ENCODE measurements at places on chromosomes 6 and 20. TPM values are rescaled to one million over a fixed set of nuclear protein-coding genes. Genes with fewer than 3 reads are reported as not detected.

The HLA-DQB2 gene
- total RNA-seq: not detected

The AARS2 gene
- total RNA-seq: 21.3 TPM

The SLPI gene
- 0.19 TPM for total RNA-seq

The DACT2 gene
- total RNA-seq: not detected

The RAB5IF gene
- total RNA-seq: 84.9 TPM

The BPI gene
- not detected for total RNA-seq

The TRMT11 gene
- total RNA-seq: 10.8 TPM

Measured in endothelial cell of coronary artery (primary cell).